ENCODE measurements at places on chromosomes 5 and 9. TPM values are rescaled to one million over a fixed set of nuclear protein-coding genes. Genes with fewer than 3 reads are reported as not detected.

The FKTN gene
- 8.4 TPM for total RNA-seq

The ANKRD20A1 gene
- 1.5 TPM for total RNA-seq

The GPR150 gene
- total RNA-seq: not detected

The TTC16 gene
- total RNA-seq: not detected

The SPATA6L gene
- 2.8 TPM for total RNA-seq

The PCDHA11 gene
- 0.96 TPM for total RNA-seq

The OLFM1 gene
- total RNA-seq: 10.3 TPM

The AQP3 gene
- 16.7 TPM for total RNA-seq

The TMEM171 gene
- 6.3 TPM for total RNA-seq

The NMUR2 gene
- 0.13 TPM for total RNA-seq

The PTRH1 gene
- total RNA-seq: 19.0 TPM

The CCDC187 gene
- not detected for total RNA-seq

The IL4 gene
- total RNA-seq: not detected

The FUT7 gene
- not detected for total RNA-seq
